ENCODE measurements at places on chromosomes 5 and 9. TPM values are rescaled to one million over a fixed set of nuclear protein-coding genes. Genes with fewer than 3 reads are reported as not detected.

The GFPT2 gene
- 15.3 TPM for total RNA-seq

The CYSRT1 gene
- total RNA-seq = not detected

The CDH10 gene
- total RNA-seq = 0.22 TPM

The MLANA gene
- not detected for total RNA-seq

The CTNND2 gene
- total RNA-seq = 5.4 TPM

The FRMPD1 gene
- total RNA-seq = 1.8 TPM

The ST8SIA4 gene
- total RNA-seq = 5.4 TPM

The PCDHGC4 gene
- 2.5 TPM for total RNA-seq

The GFI1B gene
- 0.25 TPM for total RNA-seq

The F12 gene
- not detected for total RNA-seq

The CTXN3 gene
- total RNA-seq = not detected

The SEMA5A gene
- 25.3 TPM for total RNA-seq

The NEUROG1 gene
- not detected for total RNA-seq

The OR1Q1 gene
- not detected for total RNA-seq

The PPP3R2 gene
- total RNA-seq = not detected

The SOX30 gene
- total RNA-seq = not detected

The COL23A1 gene
- total RNA-seq = 20.4 TPM

The PDZD2 gene
- total RNA-seq = 80.1 TPM

The OR13F1 gene
- total RNA-seq = not detected

The KIF24 gene
- 0.45 TPM for total RNA-seq

The FLT4 gene
- 8.0 TPM for total RNA-seq

The AQP7 gene
- 173 TPM for total RNA-seq

The TTC16 gene
- total RNA-seq = 0.15 TPM

The SV2C gene
- 0.05 TPM for total RNA-seq

The PRELID1 gene
- 35.2 TPM for total RNA-seq

The SPINK7 gene
- total RNA-seq = not detected

The GLRA1 gene
- total RNA-seq = not detected

The ODF2 gene
- 15.3 TPM for total RNA-seq

The OR1J2 gene
- not detected for total RNA-seq

The PCDHGA10 gene
- 5.3 TPM for total RNA-seq

The TSLP gene
- total RNA-seq = 7.2 TPM
